Stimulated activated CD4-positive, alpha-beta T cell treated with anti-CD3 and anti-CD28 coated beads, Interleukin-1b, Interleukin-23, amount 100 ng/mL, for 1 hour (primary cell): ENCODE measurements at places on chromosomes 1 and 21.

- DNase-seq, result no peak
These were observed 15.4 kb upstream of the PHACTR4 start for GRCh38 chr1:28354121-28354520.

- DNase-seq, result no peak
These were observed 85.3 kb downstream of the SEC16B start for GRCh38 chr1:177884479-177885021.

DNA sequence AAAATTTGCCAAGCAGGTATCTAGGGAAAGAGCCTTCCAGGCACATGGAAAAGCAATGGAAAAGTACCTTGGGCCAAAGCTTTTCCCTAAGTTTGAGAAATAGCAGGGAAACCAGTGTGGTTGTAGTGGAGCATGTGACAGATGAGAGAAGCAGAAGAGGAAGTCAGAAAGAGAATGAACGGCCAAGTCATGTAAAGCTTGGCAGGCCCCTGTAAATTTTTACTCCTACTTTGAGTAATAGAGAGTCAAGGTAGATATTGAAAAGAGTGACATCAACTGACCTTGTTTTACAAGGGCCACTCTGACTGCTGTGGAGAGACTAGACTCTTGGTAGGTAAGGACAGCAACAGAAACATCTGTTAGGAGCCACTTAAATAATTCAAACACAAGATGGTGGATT lies 180.9 kb upstream of the PRMT6 start:
- no peak for DNase-seq

- DNase-seq, result no peak
These were observed 357.6 kb upstream of the NR5A2 start for GRCh38 chr1:199669916-199670315.

- DNase-seq, result no peak
These were observed 29.2 kb upstream of the LRRC3 start for GRCh38 chr21:44425895-44426662.

- no peak for DNase-seq
These were observed 81.4 kb downstream of the CYYR1 start for GRCh38 chr21:26491663-26492062.

DNA sequence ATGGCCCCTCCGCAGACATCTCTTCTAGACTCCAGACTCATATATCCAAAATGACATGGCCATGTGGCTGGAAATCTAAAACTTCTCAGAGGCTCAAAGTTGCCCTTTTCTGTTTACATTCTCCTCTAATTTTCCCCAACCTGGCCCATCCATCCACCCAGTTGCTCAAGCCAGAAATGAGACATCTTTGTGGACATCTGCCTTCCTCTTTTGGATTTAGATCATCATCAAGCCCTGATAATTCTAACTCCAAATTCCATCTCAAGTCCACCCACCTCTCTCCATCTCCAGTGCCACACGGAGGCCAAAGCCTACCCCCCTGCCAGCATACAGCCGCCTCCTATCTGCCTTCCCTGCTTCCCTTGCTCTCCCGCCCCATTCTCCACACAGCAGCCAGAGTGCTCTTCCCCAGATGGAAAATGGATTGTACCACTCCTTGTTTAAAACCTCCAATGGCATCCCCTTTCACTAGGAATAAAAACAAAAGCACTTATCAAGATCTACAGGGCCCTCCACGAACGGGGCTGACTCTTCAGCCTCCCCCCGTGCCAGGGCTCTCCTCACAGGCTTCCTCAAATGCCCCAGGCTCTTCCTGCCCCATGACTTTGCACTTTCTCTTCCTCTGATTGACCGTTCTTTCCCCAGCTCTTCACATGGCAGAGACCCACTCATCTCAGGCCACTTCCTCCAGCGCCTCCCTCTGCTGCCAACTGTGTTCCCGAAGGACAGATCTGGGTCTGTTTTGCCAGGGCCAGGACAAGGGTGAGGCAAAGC lies 40.1 kb downstream of the SYT6 start:
- no peak for DNase-seq

DNA sequence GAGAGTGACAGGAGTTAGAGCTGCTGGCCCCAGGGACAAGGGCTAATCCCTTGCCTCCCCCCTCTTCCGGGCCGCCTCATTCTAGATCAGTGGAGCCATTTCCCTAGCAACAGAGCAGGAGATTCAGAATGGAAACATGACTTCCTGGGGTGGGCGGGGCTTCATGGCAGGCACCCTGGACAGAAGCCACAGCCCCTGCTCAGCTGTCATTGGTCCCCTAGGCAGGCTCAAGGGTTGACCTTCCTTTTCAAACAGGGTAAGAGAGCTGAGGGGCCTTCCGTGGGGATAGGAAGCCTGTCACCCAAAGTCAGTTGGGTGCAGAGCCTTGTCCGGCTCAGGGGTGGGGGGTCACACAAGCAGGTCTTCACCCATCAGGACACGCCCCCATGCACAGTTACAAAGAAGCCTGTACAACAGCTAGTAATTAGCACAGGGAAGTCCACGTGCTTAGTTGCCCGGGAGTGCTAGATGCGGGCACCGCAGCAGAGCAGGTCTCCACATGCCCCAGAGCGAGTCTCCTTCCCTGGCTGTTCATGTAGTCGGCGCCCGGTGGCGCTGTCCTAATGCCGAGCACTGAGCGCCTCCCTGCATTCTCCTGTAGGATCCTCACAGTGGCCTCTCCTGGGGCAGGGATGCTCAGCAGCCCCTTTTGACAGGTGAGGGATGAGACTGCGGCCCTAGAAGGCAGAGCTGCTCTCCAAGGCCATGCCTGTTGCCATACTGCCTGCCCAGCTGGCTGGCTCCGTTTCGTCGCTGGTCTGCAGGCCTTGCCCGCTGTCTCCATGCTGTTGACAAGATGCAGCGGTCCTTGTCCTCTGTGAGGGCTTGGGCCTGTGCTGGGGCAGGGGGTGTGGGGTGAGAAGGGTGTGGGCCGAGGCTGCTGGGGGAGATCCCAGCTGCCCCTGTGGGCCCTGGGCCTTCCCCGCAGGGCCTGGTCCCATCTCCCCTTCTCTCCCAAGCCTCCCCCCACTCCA lies 5.1 kb downstream of the TMEM201 start:
- DNase-seq, result no peak

GRCh38 chr1:160859166-160859565 lies 3.5 kb downstream of the CD244 start:
- no peak for DNase-seq

GRCh38 chr1:162062542-162063015 lies 6.9 kb upstream of the NOS1AP start:
- no peak for DNase-seq

DNA sequence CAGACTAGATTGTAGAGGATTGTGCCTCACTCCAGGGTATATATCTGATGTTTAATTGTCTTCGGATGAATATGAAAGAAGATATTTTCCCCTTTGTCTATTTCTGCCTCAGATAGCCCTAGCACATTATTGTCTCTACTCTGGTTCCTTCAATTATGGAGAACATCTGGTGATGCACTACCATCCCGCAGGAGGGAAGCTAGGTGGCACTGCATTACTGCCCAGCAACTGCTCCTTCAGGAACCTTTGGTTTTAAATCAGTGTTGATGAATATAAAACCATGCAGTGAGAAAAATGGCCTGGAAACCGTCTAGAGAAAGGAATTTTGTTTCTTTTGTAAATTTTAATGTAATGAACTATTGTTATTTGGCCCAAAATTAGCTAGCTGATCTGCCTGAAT lies 68.5 kb downstream of the GPR88 start:
- DNase-seq, result no peak

DNA sequence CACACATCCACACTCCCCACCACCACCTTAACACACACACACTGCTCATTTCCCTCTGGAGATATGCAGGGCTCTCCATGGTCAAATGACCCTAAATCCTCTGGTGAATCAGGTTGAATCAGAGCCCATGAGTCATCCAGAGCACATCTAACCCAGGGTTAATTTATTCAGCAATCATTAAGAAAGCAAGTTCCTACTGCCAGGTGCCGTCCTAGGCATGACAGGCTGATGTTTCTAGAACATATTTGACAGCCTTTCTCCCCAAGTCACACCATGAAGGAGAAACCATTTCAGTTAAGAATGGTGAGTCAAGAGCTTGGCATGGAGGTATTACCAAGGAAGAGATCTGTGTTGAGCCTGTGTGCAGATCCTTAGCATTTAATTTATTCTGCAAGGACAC lies 194.3 kb upstream of the CAMK1G start:
- DNase-seq, result no peak

DNA sequence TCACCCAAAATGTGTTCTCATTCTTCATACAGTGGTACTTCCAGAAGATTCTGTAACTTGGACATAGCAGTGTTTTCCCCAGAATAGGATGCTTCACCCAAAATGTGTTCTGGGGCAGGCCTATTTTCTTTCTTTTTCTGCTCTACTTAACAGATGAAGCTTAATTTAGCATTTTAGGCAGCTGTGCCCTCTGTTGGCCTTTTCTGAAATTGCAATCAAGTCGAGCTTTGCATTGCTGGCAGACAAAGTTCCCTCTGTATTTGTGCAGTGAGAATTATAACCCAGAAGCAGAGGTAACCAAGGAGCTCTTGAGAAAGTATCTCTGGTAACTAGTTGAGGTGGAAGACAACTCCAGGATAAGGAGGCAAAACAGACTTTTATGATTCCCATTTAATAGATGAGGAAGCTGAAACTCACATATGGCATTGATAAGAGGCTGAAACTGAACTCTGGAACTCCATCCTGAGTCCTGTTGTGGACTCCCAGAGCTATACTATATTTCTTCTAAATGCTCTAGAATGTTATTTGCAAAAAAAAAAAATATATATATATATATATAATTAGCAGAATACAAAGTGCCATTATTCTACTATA lies 50.3 kb upstream of the L1TD1 start:
- no peak for DNase-seq

- no peak for DNase-seq
These were observed 21.7 kb downstream of the ECE1 start for GRCh38 chr1:21268281-21269239.

- DNase-seq, result no peak
These were observed 30.7 kb downstream of the EIF2D start for GRCh38 chr1:206581571-206581981.

GRCh38 chr1:151085953-151086559 lies 15.5 kb downstream of the GABPB2 start:
- no peak for DNase-seq

DNA sequence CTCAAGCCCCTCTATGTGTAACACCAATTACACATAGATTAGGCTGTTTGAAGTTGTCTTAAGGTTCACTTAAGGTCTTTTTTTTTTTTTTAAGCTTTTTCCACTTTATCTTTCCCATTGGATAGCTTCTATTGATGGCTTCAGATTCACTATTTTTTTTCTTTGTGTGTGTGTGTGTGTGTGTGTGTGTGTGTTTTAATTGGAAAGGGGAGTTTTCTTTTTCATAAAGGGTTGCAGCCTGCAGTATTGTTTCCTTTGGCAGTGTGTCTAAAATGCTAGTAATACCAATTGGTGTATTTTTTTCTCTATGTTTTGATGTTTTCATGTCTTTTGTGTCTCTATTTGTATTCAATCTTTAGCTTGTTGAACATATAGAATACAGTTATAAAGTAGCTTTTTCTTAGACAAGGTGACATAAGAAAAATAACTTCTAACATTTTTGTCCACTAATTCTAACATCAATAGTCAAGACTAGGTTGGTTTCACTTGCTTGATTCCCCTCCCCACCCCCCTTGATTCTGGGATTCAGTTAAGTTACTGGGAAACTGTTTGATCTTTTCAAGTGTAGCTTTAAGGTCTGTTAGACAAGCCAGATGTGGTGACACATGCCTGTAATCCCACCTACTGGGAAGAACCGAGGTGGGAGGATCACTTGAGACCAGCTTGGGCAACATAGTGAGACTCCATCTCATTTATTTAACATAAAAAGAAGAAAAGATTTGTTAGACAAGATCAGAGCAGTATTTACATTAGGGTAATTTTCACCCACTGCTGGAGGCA lies 21.4 kb downstream of the PRRC2C start:
- DNase-seq, result no peak

DNA sequence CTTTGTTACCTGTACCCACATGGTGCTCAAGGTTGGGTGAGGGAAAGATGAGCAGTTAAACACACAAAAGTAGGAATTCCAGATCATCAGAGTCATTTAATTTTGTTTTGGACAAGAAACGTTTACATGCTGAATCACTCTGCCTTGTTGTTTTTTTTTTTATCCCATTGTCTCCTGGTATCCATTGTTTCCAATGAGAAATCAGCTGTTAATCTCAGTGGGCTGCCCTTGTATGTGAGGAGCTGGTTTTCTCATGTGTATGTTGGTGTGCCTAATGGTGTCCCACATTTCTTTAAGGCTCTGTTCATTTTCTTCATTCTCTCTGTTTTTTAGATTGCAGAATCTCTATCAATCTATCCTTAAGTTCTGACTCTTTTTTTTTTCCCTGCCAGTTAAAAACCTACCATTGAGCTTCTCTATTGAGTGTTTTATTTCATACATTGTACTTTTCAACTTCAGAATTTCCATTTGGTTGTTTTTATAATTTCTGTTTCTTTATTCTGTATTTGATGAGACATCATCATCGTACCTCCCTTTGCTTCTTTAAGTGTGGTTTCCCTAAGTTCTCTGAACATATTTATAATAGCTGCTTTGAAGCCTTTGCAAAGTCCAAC lies 8.8 kb upstream of the OBSCN start:
- DNase-seq, result no peak

- DNase-seq, result no peak
These were observed 36.7 kb downstream of the FH start for GRCh38 chr1:241482761-241483250.

- no peak for DNase-seq
These were observed 200.6 kb upstream of the HMCN1 start for GRCh38 chr1:185533596-185533995.

GRCh38 chr21:27787046-27787445 lies 820.2 kb upstream of the ADAMTS5 start:
- no peak for DNase-seq

- no peak for DNase-seq
These were observed 30.4 kb downstream of the ATP2B4 start for GRCh38 chr1:203656796-203657747.

- no peak for DNase-seq
These were observed 167.9 kb upstream of the ZC3H12A start for GRCh38 chr1:37306461-37306860.

DNA sequence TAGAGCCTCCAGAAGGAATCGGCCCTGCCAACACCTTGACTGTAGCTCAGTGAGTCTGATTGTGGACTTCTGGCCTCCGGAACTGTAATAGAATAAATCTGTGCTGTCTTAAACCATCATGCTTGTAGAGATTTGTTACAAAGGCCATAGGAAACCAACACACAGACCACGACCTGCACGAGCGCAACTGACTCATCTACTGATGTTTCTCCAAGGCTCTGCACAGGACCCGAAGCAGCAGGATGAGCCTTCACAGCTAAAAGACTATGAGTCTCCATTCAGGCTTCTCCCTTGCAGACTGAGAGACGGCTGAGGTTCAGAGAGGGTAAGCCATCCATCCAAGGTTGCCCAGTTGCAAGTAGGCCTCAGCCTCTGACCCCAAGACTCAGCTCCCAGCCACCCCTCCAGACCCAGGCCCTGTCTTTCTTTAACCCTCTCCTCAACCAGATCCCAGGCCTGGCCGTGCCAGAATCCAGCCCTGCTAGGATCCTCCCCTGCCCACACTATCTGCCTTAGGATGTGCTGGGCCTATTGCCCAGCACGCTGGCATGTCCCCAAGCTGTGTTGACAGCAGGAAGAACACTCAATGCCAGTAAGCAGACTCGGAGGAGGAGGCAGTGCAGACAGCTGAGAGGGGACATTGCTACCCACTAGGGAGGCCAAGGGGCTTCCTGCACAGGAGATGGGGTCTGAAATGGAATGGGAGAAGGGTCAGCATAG lies 109.0 kb downstream of the HMGB4 start:
- no peak for DNase-seq

- DNase-seq, result no peak
These were observed 145.4 kb downstream of the PTGER3 start for GRCh38 chr1:70902211-70902610.
